Fibroblast of skin of right biceps (primary cell): ENCODE measurements at places on chromosomes 2 and 18.

- DNase-seq = peak; percentile 58
These were observed 89.9 kb downstream of the MAPK4 start for GRCh38 chr18:50649821-50650220.

DNA sequence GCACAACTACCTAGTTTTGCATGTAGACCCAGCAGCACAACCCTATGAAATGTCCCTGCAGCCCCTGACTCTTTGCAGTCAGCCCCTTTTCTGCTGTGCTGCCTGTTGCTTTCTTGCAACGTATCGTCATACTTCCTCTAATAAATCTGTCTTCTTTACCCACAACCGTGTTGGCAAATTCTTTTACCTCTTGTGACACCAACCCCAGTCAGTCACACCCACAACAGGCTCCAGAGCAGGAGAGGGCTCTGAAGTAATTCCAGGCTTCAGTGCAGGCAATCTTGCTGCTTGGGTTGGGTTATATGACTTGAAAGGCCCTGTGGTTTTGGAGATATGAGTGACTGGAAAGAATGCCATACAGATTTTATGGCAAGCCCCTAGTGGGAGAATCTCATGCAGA is 79.1 kb upstream of the KCNH7 start:
- peak; percentile 7 for DNase-seq

GRCh38 chr2:75564713-75565359 is 4.1 kb upstream of the EVA1A start:
- DNase-seq = peak; percentile 37

DNA sequence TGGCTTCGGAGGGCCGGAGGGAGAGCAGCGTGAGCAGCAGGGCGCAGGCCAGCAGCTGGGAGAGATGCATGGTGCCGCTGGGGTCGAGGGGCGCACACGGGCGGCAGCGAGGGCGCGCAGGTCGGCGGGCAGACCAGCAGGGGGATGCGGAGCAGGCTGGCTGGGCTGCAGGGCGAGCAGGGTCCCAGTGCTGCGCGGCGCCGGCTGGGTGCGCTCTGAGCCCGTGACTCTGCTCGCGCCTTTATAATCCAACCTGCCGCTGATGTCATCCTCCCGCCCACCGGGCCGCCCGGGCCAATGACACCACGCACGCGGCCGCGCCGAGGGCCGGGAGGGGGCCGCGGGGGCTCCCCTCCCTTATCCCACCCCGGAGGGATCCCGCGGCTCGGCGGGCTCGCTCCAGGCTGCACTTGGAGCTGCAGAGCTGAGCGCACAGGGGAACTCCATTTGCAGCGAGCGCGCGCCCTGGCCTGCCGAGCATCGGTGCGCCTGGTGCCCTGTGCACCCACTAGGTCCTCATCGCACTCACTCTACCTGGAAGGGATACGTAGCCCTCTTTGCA is at the start of gene NPPC:
NPPC (minus strand) TSS at position 217 of the 562 bp plus-strand sequence; CDS start at position 70, 147 bp downstream.
- peak; percentile 53 for DNase-seq

GRCh38 chr2:85710687-85711577 is 16.8 kb downstream of the GNLY start:
- no peak for DNase-seq

- DNase-seq = no peak
These were observed 635.8 kb downstream of the RNF144A start for GRCh38 chr2:7552825-7553570.

- DNase-seq = no peak
These were observed 89.5 kb downstream of the NBAS start for GRCh38 chr2:15471606-15472005.

DNA sequence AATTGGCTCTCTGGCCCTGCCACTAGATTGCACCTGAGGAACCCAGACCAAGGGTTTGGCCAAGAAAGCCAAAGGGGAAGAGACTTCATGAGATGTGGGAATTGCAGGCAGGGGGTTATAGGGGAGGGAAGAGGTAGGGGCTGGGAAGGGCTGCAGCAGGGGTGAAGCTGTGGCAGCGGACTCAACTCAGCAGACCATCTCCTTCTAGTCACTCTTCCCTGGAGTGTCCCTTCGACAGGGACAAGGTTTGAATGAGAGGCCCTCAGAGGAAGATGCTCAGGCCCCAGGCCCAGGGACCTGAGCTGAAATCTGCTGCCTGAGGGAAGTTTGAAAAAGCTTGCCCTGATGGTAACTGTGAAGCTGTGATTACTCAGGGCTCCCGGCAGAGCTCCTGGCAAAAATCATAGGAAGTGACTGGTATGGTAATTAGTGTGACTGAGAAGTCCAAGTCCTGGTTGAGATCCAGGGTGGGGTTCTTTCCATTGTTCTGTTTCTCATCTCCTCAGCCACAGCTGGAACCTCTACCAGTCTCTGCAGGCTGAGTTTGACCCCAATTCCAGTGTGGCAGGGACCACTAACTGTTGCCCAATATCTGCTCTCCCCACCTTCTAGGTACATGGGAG is 300.9 kb downstream of the CYP26B1 start:
- DNase-seq = peak; percentile 71

- DNase-seq = no peak
These were observed 5.7 kb downstream of the CTDP1 start for GRCh38 chr18:79685281-79685680.

GRCh38 chr18:54222922-54223567 is 1.4 kb downstream of the MBD2 start:
- no peak for DNase-seq

DNA sequence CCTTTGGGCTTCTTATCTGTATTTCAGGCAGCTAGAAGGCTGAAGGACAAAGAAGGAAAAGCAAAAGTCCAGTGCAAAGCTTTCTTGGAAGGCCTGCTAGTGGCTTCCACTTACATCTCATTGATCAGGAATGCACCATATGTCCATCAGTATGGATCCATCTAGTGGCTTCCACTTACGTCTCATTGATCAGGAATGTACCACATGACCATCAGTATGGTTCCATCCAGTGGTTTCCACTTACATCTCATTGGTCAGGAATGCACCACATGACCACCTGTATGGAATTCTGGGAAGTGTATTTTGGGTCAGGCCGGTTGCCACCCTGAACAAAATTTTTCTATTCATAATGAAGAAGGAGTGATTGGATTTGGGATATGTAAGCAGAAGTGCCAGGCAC is 70.6 kb downstream of the LYPD6 start:
- DNase-seq = peak; percentile 77

DNA sequence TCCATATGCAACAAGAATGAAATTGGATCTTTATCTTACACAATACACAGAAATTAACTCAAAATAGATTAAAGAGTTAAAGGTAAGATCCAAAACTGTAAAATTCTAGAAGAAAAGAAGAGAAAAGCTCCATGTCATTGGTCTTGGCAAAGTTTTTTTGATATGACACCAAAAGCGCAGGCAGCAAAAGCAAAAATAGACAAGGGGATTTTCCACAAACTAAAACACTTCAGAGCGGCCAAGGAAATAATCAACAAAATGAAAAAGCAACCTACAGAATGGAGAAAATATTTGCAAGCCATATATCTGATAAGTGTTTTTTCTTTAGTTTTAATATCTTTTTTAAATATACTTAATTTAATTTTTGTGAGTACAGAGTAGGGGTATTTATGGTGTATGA is 112.8 kb upstream of the CAB39 start:
- DNase-seq = no peak
